ENCODE measurements at places on chromosomes 1 and 21. TPM values are rescaled to one million over a fixed set of nuclear protein-coding genes. Genes with fewer than 3 reads are reported as not detected.
A peak's percentile ranks its signal among the peaks of the same experiment; 100 is the strongest.

- peak; percentile 84 for DNase-seq
- H3K4me1 ChIP-seq: no peaks in the 10 kb centered on the region
- H3K4me3 ChIP-seq: no peak overlapping the region
- H3K27ac ChIP-seq: no peak overlapping the region
These were observed 16.9 kb downstream of the TCEANC2 start for GRCh38 chr1:54070171-54070837.

- no peak for DNase-seq
- no peaks in the 10 kb centered on the region for H3K36me3 ChIP-seq
- H3K4me1 ChIP-seq: no peaks in the 10 kb centered on the region
These were observed 15.1 kb upstream of the C1orf87 start for GRCh38 chr1:60088620-60089155.

DNA sequence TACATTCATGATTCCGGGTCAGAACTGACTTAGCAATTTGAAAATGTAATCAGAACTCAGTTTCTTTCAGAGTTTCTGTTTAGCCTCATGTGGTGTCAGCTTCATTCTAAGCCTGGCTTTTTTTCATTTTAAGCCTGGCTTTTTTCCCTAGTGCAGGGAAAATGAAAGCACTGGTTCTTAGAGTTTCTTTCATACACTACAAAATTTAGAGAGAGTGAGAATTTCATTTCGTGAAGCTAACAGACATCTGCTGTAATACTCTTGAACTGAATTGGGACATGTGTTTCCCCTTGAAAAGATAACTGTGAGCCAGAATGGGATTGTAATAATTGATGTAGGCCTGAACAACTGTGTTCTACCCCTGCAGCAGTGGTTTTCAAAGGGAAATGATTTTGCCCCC is 95.3 kb upstream of the KIAA0040 start:
- no peaks in the 10 kb centered on the region for H3K36me3 ChIP-seq
- no peak overlapping the region for H3K4me3 ChIP-seq
- H3K27ac ChIP-seq: no peak overlapping the region
- no peak for DNase-seq

Gene TNFSF18
- 0.29 TPM for total RNA-seq

DNA sequence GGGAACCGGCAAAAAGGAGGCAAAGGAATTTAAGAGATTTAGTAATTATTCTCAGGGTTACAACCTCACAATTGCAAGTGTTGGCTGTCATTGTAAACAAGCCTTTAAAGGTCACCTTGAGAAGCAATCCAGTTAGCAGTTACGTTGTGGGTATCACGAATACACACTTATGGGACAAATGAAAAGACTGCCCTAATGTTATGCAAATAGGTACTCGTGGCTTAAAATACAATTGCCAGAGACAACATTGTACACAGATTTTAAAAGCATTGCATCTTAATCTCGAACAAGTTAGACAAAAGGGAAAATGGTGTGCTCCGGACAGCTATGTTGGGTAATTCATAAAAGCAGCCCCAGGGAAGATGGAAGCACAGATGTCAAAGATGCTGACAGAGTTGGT is 120.5 kb upstream of the ZC3H12A start:
- DNase-seq: no peak
- H3K27ac ChIP-seq: no peak overlapping the region
- H3K4me1 ChIP-seq: no peaks in the 10 kb centered on the region
- no peak overlapping the region for H3K4me3 ChIP-seq
- H3K36me3 ChIP-seq: no peaks in the 10 kb centered on the region

GRCh38 chr1:62840555-62840954 is 56.6 kb downstream of the ATG4C start:
- no peaks in the 10 kb centered on the region for H3K4me1 ChIP-seq
- no peak overlapping the region for H3K4me3 ChIP-seq
- no peaks in the 10 kb centered on the region for H3K27me3 ChIP-seq
- H3K27ac ChIP-seq: no peak overlapping the region
- no peaks in the 10 kb centered on the region for H3K36me3 ChIP-seq
- DNase-seq: no peak

Gene CATSPERE
- 1.8 TPM for total RNA-seq

DNA sequence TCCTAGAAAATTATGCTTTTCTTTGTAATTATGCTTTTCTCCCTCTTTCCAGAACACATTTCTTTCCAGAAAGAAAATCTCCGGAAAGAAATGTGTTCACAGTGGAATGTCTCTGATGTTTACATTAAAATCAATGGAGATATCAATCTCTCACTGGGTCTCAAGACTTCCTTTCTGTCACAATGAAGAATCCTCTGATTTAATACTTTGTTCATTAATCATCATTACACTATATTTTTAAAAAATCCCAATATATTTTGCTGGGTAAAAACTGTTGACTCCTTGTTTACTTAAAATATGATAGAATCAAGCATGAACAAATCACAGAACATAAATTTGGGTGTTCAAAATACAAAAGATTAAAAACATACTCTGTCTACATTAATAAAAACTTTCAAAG is 26.3 kb upstream of the TGFBR3 start:
- no peaks in the 10 kb centered on the region for H3K36me3 ChIP-seq
- H3K27ac ChIP-seq: no peak overlapping the region
- no peaks in the 10 kb centered on the region for H3K27me3 ChIP-seq
- no peak overlapping the region for H3K4me3 ChIP-seq
- H3K4me1 ChIP-seq: peaks cover 4% of the 10 kb centered on the region

Gene NBPF3
- total RNA-seq: 12.4 TPM

- H3K4me3 ChIP-seq: no peak overlapping the region
- H3K4me1 ChIP-seq: no peaks in the 10 kb centered on the region
- no peaks in the 10 kb centered on the region for H3K36me3 ChIP-seq
- H3K27me3 ChIP-seq: no peaks in the 10 kb centered on the region
These were observed 59.0 kb upstream of the KCND3 start for GRCh38 chr1:112048421-112048820.

- no peaks in the 10 kb centered on the region for H3K4me1 ChIP-seq
- H3K36me3 ChIP-seq: no peaks in the 10 kb centered on the region
- peaks cover 22% of the 10 kb centered on the region for H3K27me3 ChIP-seq
- H3K27ac ChIP-seq: no peak overlapping the region
- H3K4me3 ChIP-seq: no peak overlapping the region
These were observed 14.7 kb downstream of the LDLRAD1 start for GRCh38 chr1:54003249-54003646.

Gene HSD11B1
- 1.8 TPM for total RNA-seq

DNA sequence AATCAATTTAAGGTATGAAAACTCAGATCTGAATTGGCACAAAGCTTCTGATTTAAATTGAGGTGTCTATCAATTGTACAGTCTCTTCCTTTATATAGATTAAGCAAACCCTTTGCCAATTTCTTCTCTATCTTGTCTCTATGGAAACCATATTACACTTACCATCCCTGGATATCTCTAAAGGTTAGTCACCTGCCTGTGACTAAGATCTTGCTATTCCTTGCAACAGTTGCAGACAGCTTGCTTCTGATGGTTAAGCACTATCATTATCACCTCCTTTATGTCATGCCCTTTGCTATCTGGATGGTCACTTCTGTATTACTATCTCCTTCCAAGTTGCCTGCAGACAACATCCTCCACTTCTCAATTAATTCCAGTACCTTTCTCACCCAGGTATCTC is 998.6 kb upstream of the B3GALT2 start:
- no peak overlapping the region for H3K4me3 ChIP-seq
- H3K27ac ChIP-seq: no peak overlapping the region
- no peaks in the 10 kb centered on the region for H3K27me3 ChIP-seq
- H3K4me1 ChIP-seq: no peaks in the 10 kb centered on the region
- H3K36me3 ChIP-seq: no peaks in the 10 kb centered on the region
- DNase-seq: no peak

Gene C8B
- not detected for total RNA-seq

Gene C1orf94
- total RNA-seq: not detected

DNA sequence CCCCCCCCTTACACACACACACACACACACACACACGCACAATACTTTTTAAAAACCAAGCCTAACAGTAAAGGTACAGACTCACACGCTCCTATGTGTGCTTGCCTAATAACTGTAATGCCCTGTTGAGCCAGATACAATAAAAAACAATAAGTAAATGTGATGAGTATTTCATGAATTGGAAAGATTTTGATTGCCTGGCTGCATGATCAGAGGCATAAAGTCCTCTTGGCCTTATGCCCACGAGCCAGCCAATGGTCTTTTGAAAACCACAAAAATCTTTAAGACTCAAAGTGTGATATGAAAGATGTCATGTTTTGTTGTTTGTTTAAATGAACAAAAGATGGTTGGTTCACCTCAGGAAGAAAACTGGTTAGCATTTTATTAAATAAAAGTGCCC is 441.9 kb upstream of the ZRANB2 start:
- H3K4me1 ChIP-seq: no peaks in the 10 kb centered on the region
- H3K27me3 ChIP-seq: no peaks in the 10 kb centered on the region
- no peak overlapping the region for H3K4me3 ChIP-seq
- H3K27ac ChIP-seq: no peak overlapping the region
- DNase-seq: no peak

DNA sequence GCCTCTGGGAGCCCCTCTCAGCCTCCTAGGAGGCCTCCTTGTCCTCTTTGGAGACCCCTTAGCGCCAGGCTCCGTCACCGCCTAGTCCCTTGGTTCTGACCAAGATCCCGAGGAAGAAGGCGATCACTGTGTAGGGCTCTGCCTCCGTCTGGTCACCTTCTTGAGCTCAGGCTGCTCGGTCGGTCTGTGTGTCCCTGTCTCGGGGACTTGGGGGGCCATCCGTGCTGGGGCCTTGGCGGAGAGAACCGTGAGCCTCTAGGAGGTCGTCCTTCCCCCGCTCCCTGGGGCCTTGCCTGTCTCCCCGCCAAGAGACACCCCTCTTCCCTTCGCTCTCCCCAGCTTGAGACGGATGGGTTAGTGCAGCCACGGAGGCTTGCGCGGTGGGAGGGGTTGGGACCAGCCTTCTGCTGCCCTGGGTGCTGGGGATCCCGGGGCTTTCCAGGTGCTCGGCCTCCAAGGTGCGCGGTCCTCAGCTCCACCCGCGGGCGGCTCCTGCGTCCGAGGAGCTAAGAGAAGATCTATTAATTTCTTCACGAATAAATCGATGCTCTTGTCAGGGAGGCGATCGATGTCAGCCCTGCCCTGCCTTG is 701 bp upstream of the INSRR start:
- peaks cover 69% of the 10 kb centered on the region for H3K27me3 ChIP-seq
- H3K36me3 ChIP-seq: no peaks in the 10 kb centered on the region
- H3K4me1 ChIP-seq: peaks cover 14% of the 10 kb centered on the region
- DNase-seq: peak; percentile 93

DNA sequence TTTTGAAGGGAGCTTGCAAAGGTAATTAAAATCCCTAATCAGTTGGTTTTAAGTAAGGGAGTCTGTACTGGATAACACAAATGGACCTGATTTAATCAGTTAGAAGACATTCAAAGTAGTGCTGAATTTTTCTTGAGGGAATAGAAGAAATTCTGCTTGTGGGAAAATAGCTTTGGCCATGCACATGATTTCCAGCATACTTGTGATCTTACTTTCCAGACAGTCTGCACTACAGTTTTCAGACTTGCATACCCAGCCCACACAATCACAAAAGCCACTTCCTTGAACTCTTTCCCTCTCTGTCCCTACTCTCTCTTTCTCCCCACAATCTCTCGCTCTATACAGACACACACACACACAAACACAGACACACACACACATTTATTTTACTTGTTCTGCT is 852.1 kb downstream of the PLA2G4A start:
- no peaks in the 10 kb centered on the region for H3K27me3 ChIP-seq
- no peaks in the 10 kb centered on the region for H3K36me3 ChIP-seq
- peaks cover 4% of the 10 kb centered on the region for H3K4me1 ChIP-seq
- peak overlapping the region; percentile 31 for H3K27ac ChIP-seq

GRCh38 chr1:46133181-46133658 is 791 bp upstream of the PIK3R3 start:
- no peaks in the 10 kb centered on the region for H3K27me3 ChIP-seq
- H3K4me3 ChIP-seq: peak overlapping the region; percentile 84
- H3K27ac ChIP-seq: peak overlapping the region; percentile 99
- H3K36me3 ChIP-seq: no peaks in the 10 kb centered on the region
- H3K4me1 ChIP-seq: peaks cover 28% of the 10 kb centered on the region

Gene PMF1
- 34.0 TPM for total RNA-seq

DNA sequence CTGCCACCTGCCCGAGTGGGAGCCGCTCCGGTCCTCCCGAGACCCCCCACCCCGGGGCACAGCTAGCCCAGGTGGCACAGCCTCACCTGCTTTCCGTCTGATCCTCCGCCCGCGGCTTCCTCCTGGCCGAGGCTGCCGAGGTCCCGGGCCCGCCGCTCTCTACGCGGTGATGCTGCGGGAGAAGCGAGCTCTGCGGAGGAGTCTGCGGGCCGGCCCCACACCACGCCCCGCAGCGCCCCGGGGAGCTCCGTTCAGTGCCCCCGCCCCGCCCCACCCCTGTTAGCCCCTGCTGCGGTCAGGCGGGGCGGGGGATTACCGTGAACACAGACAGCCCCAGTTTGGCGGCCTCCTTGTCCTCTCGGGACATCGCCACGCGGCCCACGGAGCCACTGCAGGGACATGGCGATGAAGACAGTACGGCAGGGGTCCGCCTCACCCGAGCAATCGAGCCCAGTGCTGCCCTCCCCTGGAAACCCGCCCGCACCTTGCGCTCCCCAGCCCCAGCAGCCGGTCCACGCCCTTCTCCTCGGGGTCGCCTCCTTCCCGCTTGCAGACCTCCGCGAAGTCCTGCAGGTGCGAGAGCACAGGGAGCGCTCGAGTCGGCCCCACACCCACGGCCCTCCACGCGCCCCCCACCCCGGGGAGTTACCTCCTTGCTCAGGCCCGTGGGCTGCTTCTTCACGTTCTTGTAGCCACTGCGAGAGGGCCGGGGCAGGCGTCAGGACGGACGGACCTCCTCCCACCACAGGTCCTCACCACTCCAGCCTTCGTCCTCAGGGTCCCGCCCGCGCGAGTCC is 933 bp downstream of the C1orf35 start:
- peak; percentile 95 for DNase-seq
- peaks cover 51% of the 10 kb centered on the region for H3K36me3 ChIP-seq
- H3K4me3 ChIP-seq: peak overlapping the region; percentile 96
- H3K27me3 ChIP-seq: no peaks in the 10 kb centered on the region

- H3K27ac ChIP-seq: no peak overlapping the region
- H3K4me1 ChIP-seq: no peaks in the 10 kb centered on the region
- H3K4me3 ChIP-seq: no peak overlapping the region
- H3K27me3 ChIP-seq: no peaks in the 10 kb centered on the region
- H3K36me3 ChIP-seq: no peaks in the 10 kb centered on the region
- no peak for DNase-seq
These were observed 231.5 kb upstream of the SNX7 start for GRCh38 chr1:98429965-98430443.

- H3K4me3 ChIP-seq: no peak overlapping the region
- H3K27me3 ChIP-seq: no peaks in the 10 kb centered on the region
- no peaks in the 10 kb centered on the region for H3K4me1 ChIP-seq
- H3K36me3 ChIP-seq: no peaks in the 10 kb centered on the region
These were observed 15.3 kb downstream of the ACOT7 start for GRCh38 chr1:6378096-6378746.

Gene SPRR1A
- not detected for total RNA-seq

All from osteoblast (primary cell).